ENCODE measurements at places on chromosomes 11 and 22. TPM values are rescaled to one million over a fixed set of nuclear protein-coding genes. Genes with fewer than 3 reads are reported as not detected.

DNA sequence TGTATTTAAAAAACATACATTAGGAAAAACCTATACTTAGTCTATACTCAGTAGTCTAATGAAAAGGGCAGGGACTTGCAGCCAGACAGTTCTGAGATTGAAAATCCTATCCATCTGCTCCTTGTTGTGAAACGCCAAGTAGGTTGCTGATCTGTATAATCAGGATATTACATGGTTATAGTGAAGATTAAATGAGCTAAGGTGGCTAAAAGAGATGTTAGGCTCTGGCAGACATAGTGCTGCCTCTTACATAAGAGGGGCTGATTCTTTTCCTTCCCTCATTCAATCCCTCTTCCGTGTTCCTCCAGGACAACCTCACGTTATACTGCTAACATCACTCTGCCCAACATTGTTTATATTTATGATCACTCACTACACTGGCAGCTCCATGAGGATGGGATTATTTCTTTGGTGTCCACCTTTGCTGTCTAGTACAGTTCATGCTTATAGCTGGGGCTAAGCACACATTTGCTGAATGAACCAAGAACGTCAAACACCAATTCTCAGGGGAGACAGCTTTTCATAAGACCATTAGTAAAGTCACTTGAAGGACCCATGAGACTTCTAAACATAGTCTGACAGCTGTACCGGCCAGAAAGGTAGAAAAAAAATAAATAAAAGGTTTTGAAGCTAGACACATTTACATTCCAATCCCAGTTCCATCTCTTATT is 46.3 kb downstream of the GAB2 start:
- no peak for DNase-seq

Gene NNMT
- not detected for polyA plus RNA-seq

- DNase-seq, result no peak
Observed at GRCh38 chr11:69444381-69445130, 36.9 kb upstream of the LINC01488 start.

DNA sequence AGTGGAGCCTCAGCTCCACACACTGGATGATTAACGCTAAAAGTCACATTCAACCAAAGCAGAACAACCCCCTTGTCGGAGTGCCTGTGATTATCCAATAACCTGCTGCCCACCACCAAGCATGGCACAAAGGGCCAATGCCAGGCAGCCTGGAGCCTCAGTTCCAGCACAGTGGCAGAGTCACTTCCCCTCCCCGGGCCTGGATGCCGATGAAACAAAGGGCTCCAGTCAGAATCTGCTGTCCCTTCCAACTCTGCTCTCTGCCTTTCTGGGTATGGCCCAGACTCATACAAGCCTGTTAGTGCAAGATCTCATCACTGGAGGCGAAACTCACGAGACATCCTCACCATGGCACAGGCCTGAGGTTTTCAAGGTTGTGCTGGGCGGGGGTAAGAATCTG is 52.1 kb downstream of the CLTCL1 start:
- no peak for DNase-seq

DNA sequence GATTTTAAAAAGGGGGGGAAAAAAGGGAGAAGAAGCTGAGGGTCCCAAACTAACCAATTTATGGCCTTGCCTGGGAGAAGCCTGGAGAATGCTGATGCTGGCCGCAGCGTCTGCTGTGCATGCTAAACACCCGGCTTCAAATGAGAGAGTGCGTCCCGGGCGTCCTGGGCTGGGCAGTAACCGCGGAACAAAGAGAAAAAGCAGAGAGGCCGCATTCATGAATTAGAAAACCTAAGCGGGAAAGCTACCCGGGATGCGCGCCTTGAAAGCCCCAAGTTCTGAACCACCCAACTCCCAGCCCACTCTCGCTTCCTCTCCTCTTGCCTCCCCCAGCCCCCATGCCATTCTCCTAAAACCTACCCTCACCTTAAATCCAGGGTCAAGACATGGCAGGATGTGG is 6.5 kb downstream of the MN1 start:
- DNase-seq, result no peak

DNA sequence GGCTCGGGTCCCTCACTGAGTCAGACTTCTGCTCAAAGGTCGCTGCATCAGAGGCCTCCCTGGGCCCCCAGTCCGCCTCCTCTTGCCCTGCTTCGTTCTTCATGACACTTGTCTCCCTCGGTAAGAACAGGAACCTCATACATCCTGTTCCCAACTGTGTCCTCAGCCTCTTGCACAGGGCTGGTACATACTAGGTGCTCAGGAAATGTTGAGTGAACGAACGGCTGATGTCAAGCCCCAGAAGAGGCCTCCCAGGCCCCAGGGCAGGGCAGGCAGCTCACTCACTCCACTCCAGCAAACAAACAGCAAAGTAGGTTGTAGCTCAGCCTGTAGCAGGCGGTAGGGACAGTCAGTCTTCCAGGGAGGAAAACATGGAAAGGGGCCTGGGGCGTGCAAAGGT is 17.2 kb downstream of the SYNGR1 start:
- DNase-seq, result no peak

DNA sequence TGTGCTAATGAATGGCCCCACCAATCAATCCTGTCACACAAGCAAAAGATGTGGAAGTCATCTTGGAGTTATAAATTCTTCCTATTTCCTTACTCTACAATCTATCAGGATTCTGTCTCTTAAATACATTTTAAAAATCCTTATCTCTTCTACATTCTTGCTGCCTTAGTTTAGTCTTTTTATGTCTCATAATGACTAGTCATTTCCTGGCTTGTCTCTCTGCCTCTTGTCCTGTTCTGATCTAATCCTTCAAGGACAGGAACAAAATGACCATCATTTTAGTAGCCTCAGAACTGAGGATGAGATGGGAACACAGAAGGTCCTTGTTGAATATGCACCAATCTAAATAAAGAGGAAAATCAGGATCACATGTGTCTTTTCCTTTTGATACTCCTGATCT is 56.6 kb upstream of the LIN7C start:
- no peak for DNase-seq

Gene PIK3C2A
- 8.1 TPM for polyA plus RNA-seq

Gene PLAAT4
- 612 TPM for polyA plus RNA-seq

Gene UCP3
- 0.36 TPM for polyA plus RNA-seq

DNA sequence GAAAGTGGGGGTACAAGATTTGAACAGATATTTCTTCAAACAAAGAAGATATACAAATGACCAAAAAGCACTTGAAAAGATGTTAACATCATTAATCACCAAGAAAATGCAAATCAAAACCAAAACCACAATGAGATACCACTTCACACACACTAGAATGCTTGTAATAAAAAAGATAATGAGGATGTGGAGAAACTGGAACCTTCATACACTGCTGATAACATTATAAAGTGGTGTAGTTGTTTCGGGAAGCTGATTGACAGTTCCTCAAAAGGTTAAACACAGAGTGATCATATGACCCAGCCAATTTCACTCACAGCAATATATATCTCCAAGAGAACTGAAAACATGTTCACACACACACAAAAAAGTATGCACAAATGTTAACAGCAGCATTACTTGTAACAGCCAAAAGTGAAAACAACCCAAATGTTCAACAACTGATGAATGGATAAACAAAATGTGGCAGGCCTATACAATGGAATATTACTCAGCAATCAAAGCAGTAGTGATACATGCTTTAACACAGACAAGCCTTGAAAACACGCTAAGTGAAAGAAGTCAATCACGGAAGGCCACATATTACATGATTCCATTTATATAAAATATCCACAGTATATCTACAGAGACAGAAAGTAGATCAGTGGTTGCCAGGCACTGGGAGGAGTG is 15.1 kb downstream of the PITPNB start:
- no peak for DNase-seq

Gene FAM168A
- 2.5 TPM for polyA plus RNA-seq

Gene LIF
- not detected for polyA plus RNA-seq

Gene RDX
- polyA plus RNA-seq, result 17.2 TPM

DNA sequence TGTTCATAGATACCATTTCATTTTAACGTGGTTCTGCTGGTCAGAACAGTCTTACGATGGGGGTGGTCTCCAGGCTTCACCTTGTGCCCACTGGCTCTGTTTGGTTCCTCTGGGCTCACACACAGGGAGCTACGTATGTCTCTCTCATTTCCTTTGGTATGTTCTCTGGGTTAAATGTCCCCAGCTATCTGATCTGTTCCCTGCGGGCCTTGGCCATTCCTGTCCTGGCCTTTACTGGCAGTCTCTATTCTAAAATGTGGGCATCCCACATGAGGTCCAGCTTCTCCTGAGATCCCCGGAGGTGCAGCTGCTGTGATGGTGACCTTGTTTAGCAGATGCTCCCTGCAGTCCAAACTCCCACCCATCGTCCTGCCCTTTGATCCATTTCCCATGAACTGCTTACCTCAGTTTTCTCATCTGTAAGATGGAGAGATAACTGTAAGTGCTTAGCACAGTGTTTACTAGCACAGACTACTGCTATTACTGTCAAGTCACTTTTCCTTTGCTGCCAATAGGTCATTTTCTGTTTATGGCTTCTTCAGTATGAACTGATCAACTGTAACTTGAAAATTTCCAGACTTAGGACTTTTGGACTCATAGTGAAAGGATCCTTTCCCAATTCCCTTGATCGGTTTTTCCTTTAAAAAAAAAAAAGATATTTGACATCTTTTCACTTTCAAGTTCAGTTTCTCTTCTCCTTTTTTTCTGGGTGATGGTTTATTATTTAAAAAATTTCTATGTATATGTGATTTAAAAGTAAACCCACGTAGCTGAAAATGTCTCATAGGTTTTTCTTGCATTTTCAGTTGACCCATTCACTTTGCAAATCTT is 92.9 kb downstream of the PTPRJ start:
- no peak for DNase-seq

- DNase-seq, result no peak
Observed at GRCh38 chr22:20588843-20589581, 81.6 kb downstream of the MED15 start.

DNA sequence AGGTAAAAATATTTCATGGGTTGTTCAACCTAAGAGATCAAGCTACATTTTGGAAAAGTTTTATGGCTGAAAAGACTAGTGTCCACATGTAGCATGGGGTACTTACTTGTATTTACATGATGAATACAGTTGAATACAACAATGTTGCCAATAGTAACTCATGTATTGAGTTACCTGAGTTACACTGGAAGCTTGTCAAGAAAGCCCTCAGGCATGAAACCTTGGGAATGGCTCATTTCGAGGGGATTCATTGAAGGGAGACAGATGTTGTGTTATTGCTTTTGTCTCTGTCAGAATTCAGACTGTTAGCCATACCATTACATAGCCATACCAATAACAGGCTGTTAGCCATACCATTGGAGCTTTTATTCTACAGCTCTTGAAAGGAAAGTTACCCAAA is 9.2 kb downstream of the OR51F2 start:
- DNase-seq, result no peak

All from CD8-positive, alpha-beta memory T cell (primary cell).